Stimulated activated CD4-positive, alpha-beta T cell treated with anti-CD3 and anti-CD28 coated beads, Interleukin-15, amount 100 ng/mL, for 24 hours (primary cell): ENCODE measurements at places on chromosomes 3 and 15.

DNA sequence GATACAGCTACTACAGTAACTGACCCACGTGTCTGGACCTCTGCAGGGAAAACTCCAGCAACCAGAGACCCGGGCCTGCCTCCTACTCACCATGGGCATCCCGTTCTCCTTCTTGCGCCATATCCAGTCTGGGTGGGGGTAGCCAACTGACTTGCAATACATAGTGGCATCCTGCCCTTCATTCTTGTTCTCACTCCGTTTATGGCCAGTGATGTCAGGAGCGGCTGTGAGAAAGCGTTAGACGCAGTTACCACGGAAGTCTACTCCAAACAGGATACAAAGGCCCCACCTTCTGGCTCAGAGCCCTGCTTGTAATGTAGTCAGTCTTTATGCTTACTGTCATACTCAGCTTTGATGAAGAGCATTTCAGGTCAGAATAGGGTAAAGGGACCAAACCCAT, 59.6 kb downstream of the NPTN start:
- no peak for DNase-seq

GRCh38 chr3:123422457-123422856, 26.4 kb downstream of the ADCY5 start:
- no peak for DNase-seq

DNA sequence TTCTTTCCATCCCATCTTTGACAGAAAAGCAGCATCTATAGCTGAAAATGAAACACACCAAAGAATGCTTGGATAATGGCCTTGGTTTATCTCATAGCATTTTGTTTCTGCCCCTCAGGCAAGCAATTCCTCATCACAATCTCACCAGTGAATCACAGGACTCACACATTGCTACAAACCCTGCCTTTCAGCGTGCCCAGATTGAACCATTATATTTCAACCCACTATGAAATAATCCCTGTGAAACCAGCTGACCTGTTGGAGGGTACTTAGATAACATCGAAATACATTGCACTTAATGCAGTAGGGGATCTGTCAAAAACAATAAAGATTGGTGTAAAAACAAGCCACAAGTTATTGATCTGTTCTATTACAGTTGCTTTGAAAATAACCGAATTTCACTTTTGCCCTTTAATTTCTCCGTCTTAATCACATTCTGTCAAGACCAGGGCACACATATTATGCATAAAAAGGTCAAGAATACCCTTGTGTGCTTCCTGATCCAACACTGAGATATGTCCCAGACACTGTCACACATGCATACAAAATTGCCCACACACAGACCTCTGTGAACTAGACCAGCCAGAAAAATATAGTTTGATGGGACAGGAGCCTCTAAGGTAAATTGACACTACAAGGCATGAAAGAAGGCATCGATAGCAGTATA, 839.8 kb downstream of the NTRK3 start:
- no peak for DNase-seq

DNA sequence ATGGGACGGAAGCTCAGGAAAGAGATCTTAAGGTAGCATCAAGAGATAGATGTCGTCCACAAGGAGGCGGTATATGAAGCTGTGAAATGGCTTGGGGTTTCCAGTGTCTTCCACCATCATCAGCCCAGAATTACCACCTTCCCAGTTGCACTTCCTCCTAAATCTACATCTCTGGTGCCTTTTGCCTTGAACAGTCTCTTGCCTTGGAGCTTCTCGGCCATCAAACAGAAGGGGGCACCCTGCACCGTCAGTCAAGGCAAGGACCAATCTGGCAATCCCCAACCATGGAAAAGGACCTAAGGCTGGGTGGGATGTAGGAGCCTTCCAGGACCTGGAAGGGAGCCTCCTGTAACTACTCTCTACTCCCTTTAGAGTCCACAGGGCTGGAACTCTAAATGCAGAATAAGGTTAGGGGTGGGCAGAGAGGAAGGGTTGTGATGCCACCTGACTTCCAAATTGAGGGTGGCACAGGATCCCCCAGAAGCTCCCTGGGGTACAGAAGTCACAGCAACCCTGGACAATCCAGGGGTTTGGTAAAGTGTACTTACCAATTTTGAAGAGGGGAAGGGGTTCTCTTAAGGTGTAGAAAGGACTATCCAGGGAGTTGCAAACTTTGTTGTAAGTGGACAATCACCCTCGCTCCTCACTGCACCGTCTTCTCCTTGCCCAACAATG, 1.0 kb upstream of the RYR3 start:
- DNase-seq: peak; percentile 4

DNA sequence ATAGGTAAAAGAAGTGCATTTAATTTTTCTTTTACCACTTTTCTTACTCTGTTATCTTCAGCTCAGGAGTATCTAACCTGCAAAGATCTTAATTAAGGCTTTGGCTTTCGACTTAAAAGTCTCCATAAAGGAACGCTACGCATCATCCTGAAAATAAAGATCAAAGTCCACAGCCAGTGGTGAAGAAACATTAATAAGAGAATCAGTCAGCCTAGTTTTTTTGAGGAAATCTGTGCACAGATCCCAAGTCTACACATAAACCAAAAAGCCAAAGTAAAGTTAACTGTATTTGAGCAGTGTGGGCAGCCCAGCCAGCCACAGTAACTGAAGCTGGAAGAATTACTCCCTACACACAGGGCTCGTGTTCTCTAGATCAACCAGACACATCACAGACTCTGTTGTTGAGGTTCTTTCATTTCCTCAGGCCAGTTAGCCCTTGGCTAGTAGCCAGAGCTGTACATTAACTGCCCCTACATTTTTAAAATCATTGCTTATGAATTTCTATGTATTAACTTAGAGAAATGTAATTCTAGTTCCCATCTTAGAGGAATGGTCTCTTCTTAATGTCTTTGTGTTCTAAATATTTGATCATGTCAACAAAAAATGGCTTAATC, 6.9 kb downstream of the LRRC2 start:
- DNase-seq: no peak

DNA sequence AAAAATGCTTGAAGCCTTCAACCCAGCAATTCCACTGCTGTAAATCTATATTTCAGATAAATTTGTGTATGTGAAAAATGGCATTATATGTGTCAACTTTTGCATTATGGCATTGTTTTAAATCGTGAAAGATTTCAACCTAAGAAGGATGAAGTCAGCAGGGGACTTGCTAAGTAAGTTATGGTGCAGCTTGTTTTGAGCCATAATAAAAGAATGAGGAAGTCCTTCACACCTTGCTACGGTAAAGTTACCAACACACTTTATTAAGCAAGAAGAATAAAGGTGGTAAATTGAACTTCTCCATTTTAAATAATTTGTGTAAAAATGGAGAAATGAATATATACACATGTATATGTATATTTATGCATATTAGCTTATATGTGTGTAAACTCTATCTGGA, 371.4 kb downstream of the ROBO2 start:
- no peak for DNase-seq

GRCh38 chr3:121834157-121834670, 646 bp downstream of the IQCB1 start:
- peak; percentile 19 for DNase-seq

- DNase-seq: no peak
These were observed 293.1 kb downstream of the SV2B start for GRCh38 chr15:91393186-91393585.

DNA sequence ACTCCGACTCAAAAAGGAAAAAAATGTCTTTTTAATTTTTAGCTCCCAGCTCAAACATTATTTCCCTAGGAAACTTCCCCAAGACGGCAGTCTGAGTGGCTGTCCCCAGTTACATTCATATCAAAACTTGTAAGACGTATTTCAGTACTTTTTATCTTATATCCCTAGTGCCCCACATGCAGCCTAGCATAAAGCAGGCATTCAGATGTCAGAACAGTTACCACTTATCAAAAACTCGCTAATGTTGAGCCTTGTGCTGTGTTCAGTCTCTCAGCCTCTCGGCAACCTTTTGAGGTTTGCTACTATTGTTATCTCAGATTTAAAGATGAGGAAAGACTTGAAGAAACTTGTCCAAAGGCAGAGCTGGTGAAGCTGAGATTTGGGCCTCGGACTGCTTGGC, 6.6 kb upstream of the SELENOS start:
- DNase-seq: no peak

GRCh38 chr3:168512802-168513201, 417.1 kb upstream of the GOLIM4 start:
- no peak for DNase-seq

GRCh38 chr3:141151439-141151838, 80.2 kb upstream of the PXYLP1 start:
- no peak for DNase-seq

DNA sequence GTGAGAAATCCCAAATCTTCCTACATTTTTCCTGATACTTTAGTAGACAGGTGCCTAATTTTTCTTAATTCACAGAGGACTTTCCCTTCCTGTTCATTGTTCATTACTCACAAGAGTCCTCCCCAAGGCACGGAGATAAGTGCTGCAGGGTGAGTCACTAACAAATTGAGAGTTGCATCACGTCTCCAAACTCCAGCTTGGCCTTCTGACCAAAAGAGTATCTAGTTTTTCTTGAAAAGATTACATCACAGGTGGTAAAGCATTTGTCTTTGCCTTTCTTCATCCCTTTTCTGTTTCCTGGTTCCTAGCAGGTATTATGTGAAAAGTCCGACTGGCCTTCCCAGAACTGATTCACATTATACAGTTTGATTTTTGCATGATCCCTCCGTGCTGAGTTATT, 24.9 kb upstream of the RASGRP1 start:
- DNase-seq: peak; percentile 41

DNA sequence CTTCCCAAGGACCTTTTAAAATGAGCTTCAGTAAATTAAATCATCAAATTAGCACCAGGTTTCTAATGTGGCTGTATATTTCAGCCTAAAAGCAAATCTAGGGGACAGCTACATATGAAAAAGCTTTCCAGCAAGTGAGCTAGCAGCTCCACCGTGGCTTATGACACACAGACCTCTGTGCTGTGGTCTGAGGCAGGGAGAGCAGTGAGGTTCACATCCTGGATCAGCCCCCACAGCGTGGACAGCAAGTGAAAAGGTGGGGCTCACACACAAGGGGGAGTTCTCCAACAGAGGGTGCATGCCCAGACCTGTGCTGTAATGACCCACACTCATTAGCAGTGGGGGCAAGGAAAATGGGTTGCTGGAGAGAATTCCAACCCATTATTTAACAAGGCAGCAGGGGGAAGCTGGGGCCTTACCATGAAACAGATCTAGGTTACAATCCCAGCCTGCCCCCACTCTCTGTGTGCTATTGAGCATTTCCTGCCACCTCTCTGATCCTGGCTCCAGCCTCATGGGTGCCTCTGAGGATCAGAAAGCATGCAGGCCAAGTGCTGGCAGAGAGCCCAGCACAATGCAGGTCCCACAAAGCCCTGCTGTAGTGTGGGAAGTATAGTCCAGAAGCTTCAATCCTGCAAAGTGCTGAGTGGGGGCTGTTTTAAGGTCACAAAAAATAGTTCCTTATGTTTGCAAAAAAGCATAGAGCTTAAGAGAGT, 48.2 kb downstream of the RASGRF1 start:
- no peak for DNase-seq

- no peak for DNase-seq
These were observed 70.5 kb upstream of the SAMMSON start for GRCh38 chr3:69929019-69929418.

- no peak for DNase-seq
These were observed 5.6 kb upstream of the RPL14 start for GRCh38 chr3:40451551-40451950.

DNA sequence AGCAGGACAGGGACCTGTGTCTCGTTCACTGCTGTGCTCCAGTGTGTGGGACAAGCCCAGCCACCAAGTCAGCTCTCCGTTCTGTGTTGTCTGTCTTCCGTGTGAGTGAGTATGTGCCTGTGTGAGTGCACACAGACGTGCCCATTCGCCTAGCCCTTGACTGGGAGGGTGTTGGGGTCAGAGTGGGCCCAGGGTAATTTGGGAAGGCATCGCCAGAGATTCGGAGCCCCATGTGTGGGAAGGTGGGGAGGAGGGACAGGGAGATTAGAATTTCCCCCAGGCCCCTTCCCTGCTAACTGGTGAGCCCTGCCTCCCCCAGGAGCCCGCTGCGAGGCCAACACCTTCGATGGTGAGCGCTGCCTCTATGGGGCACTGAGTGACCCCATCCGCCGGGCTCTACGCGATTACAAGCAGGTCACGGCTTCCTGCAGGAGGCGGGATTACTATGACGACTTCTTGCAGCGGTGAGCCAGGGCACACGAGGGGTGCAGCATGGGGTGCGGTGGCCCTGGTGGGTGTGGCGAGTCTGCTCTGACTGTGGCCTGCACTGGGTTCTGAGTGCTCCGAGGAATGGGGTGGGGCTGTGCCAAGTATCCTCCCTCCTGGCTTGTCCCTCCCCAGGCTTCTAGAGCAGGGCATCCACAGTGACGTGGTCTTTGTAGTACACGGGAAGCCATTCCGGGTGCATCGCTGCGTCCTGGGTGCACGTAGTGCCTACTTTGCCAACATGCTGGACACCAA, 3.1 kb downstream of the ABTB1 start:
- DNase-seq: no peak

DNA sequence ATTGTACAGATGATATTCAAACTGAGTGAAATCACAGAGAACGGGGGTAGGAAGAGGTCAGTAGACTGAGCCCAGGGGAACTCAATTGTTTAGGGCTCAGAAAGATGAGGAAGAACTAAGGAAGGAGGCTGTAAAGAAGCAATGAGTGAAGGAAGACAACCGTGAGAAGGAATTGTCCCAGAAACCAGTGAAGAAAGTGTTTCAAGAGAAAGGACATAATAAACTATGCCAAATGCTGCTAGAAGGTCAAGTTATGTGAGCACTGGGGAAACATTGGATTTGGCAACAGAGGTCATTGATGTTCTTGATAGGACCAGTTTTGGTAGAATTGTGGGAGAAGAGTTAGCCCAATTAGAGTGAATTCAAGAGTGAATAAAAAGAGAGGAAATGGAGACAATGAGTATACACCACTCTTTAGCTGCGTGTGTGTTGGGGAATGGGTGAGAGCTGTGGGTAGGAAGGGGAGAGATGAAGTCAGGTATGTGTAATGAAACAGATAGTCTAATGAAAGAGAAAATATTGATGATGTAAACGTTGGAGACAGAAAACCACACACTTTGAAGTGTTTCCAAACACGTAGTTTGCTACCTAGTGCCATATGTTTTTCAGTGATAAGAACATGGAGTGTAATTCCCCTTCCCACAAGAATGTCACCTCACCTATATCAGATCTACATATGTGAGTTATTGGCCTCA, 42.5 kb upstream of the MME start:
- no peak for DNase-seq

DNA sequence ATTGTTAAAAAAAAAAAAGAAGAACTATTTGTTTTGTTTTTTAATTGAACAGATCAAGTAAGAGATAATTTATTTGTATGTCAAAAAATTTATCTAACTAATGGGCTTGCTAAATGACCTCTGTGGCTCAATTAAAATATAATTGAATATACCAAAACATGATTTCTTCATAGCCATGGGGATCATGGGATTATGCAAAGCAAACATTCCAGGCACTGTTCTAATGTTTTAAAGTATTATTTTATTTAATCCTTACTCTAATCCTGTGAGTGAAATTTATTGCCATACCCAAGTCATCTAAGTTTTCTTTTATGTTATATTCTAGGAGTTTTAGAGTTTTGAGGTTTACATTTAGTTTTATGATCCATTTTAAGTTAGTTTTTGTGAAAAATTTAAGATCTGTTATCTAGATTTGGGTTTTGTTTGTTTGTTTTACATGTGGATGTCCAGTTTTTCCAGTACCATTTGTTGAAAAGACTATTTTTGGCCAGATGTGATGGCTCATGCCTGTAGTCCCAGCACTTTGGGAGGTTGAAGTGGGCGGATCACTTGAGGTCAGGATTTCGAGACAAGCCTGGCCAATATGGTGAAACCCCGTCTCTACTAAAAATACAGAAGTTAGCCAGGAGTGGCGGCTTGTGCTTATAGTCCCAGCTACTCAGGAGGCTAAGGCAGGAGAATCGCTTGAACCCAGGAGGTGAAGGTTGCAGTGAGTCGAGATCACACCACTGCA, 52.3 kb upstream of the CNOT10 start:
- DNase-seq: no peak

- DNase-seq: peak; percentile 86
These were observed 11.2 kb downstream of the TNFSF10 start for GRCh38 chr3:172511783-172512762.
